Right cardiac atrium (tissue), 5 donors: ENCODE measurements at places on chromosomes 1 and 21.

GRCh38 chr1:98028800-98029199, 108.0 kb upstream of the DPYD start:
- no peak for DNase-seq

DNA sequence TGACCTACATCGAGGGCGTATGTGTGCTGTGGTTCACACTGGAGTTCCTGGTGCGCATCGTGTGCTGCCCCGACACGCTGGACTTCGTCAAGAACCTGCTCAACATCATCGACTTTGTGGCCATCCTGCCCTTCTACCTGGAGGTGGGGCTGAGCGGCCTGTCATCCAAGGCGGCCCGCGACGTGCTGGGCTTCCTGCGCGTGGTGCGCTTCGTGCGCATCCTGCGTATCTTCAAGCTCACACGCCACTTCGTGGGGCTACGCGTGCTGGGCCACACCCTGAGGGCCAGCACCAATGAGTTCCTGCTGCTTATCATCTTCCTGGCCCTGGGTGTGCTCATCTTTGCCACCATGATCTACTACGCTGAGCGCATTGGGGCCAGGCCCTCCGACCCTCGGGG, 13.0 kb downstream of the KCNC4 start:
- DNase-seq: no peak

GRCh38 chr1:183142171-183142570, 43.9 kb upstream of the LAMC2 start:
- no peak for DNase-seq

DNA sequence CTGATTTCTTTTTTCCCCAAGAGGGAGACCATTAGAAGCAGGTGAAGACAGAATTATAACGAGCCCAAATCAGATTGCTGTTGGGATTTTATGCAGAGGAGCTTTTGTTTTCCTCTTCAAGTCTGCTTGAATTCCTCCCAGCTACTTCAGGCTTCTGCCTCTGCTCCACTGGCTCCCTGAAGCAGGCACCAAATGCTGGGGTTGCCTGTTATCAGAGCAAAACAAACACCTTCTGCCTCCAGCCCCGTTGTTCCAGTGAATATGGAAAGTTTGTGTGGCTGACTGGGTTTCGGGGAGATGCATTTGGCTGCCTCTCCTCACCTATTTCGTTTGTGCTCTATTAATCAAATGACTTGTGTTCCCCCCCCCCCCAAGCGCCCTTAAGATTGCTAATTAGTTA, 209.2 kb downstream of the URB2 start:
- no peak for DNase-seq

DNA sequence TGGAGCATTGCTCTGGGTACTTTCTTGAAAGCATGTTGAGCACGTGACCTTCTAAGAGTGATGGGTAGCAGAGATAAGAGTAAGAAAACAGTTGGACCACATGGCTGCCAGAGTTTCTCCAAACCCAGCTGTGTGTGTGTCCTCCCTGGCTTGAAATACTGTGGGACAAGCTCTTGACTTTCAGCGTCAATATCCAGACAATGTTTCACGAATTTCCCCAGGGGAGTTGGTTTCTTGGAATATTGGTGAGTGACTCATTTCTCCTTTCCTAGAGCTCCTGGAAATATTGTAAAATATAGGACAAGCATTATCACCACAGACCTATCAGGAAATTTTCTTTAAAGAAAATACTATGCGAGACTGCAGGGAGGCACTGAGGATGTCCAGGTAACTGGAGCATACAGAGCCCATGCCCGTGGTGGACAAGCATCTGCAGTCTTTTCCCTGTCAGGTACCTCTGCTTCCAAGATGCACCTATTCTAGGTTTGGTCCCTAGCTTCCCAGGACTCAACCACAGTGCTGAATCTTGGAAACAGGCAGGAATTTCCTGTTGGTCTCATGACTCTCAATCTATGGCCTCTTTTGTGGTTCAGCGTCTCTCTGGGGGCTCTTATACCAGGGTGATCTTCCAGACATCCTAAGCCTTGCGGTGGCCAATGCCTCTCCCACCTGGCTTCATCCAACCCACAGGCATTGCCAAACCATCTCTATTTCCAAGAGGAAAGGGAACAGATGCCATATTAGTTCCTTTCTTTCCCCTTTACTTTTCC, 67.4 kb downstream of the KCNJ6 start:
- DNase-seq: no peak

DNA sequence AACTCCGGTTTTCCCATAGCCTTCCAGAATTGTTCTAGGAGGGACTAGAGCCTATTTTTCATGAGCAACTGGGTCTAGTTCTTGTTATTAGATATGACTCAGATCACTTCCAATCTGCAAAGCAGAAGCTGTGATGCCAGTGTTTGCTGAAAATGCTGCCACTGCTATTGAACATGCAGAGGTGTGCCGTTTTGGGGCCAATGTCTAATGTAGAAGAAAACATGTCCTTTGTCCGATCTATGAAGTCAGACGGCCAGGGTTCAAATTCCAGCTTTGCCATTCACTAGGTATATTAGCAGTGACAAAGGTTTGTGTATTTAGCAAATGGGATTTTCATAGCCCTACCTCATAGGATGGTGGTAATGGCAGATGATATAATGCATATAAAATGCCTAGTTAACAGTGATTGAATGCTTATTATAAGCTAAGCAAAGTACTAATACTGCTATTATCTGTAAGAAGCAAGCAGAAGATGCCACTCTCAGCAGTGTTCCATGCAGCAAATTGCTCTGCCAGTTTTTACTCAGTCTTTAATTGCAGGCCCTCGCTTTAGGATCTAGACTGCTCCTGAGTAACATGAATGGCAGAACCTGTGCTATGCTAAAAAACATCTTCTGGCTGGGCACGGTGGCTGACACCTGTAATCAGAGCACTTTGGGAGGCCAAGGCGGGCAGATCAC, 40.1 kb upstream of the CXADR start:
- DNase-seq: no peak

DNA sequence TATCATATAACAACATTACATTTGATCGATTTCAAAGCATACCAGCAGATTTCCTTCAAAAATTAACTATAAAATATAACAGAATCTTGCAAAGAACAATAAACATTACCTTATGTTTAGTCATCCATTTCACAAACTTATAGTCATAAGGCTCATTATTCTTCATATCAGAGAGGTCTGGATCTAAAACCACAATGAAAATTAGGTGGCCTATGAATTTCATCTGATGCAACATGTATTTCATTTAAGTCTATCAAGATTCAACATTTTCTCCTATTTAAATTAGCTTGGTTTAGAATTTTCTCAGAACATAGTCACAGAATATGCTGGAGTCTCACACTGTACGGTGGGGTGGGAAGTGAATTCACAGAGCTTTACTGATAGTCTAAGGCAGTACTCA, 49.2 kb downstream of the KYAT3 start:
- DNase-seq: no peak

- DNase-seq: no peak
Measured at GRCh38 chr1:232669981-232670747, 40.2 kb upstream of the SIPA1L2 start.

- no peak for DNase-seq
Measured at GRCh38 chr21:32813265-32813903, 41.8 kb upstream of the PAXBP1 start.

DNA sequence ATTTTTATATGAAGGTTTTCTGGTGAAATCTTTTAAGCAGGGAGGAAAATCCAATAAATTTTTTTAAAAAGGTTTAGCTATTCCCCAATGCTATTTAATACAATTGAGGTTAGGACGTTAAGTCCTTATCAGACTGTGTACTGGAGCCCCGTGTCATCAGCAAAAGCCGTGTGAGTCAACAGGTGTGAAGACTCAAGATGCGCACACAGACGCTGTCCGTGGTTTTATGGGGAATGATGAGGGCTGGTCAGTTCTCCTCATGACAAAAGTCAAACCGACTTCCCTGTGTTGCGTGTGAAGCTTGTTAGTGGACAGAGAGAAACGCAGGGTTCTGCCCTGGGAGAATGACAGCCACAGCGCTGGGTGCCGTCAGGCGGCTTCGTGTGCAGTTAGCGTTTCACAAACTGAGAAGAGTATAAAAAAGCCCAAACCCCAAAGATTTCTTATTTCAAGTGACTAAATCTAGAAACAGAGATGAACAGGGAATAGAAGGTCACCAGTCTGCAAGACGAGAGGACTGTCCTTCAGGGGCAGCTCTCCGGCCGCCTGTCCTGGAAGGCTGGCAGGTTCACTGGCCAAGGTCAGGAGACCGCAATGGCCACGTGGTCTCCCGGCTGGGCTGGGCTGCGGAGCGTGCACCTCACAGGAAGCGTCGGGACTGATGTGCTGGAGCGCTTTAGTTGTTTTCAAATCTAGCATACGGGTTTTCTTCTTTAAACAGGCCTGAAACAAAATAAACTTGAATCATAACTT, 22.4 kb downstream of the PTTG1IP start:
- DNase-seq: no peak

GRCh38 chr1:220283625-220284024, 11.4 kb upstream of the RAB3GAP2 start:
- DNase-seq: no peak

- no peak for DNase-seq
Measured at GRCh38 chr1:97778718-97779117, 142.1 kb downstream of the DPYD start.

DNA sequence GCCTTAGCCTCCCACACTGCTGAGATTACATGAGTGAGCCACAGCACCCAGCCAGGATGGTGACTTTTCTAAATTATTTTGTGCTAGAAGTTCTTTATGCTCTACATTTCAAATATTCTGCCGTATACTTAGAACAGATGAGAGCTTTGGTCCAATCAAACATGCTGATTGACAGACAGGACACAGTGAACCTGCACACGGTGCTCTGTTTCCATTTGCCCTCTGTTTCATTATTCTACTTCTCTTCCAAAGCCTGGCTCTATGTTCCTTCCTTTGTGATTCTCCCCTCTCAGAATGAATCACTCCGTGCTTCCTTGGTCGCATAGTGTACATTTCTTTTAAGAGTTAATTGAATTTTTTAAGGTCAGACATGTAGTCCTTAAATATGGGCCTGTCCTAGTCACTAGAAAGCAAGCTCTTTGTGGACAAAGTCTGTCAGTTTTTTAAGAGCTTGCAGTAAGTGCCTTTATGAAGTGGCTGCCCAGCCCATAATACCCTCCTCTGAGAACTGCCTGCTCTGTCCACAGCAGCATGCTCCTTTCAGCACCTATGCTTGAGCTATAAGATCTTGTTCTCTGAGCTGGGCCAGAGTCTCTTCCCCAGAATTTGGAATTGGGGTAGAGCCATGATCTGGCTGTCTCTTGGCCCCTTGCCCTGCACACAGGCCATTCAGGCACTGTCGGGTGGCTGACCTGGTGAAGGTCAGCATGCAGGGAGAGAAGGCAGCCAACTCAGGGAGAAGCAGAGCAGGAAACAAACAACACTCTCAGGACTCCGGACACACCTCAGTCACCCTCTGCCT, 66.8 kb upstream of the SLC44A3 start:
- peak; percentile 83 for DNase-seq
